ENCODE measurements at places on chromosomes 2 and 18.
A peak's percentile ranks its signal among the peaks of the same experiment; 100 is the strongest.

GRCh38 chr2:206876216-206876860 lies 63.0 kb upstream of the CPO start:
- no peak for DNase-seq

DNA sequence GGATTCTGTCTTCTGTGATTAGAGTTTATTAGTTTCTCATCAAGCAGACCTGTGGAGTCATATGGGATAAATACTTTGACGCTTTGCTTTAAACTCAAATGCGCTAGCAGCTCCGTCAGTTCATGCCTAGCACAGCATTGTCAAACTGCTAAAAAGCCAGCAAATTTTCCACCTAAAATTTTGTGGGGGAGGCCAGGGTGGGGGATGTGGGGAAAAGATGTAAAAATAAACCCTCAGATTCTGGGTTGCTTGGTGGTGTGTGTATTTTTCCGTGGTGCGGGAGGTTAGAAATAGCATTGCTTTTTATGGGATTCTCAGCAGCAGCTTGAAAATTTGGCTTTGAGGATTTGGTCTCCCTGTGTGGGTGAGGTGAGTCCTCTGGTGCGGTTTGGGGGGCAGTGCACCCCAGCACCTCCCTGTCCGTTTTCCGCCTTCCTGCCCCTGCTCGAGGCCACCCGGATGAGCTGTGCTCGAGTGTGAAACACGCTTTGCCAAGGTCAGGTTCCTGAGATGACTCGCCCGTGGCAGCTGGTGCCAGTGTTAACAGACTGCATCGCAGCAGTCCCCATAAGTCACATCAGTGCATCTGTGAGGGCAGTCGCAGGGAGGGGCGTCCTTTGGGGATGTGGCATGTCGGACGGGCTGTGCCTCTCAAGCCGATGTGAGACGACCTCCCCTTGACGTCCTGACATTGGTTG lies 65.9 kb downstream of the LDLRAD4 start:
- peak; percentile 68 for DNase-seq

DNA sequence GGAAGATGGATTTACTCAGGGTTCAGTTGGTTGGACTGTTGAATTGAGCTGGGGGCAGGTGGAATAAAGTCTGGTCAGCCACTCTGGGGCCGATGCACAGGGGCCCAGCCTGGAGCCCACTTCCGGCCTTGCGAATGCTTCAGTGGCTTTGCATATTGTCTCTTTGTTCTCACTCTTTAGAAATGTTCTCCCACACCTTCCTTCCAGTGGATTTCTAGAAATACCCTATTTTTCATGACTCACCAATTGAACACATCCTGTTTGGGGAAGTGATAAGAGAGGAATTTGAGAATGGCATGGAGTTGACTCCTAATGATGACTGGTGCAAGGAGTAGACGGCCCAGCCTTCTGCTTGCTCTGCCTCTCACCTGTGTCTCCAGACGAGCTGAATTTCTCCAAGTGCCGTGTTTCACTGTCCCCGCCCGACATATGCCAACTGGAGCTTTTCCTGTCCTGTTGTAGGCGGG lies 28.1 kb downstream of the ASAP2 start:
- DNase-seq, result no peak

- no peak for DNase-seq
These were observed 266.6 kb downstream of the CYP26B1 start for GRCh38 chr2:71880846-71881610.

- DNase-seq, result no peak
These were observed 25.8 kb downstream of the CAB39 start for GRCh38 chr2:230738391-230738811.

DNA sequence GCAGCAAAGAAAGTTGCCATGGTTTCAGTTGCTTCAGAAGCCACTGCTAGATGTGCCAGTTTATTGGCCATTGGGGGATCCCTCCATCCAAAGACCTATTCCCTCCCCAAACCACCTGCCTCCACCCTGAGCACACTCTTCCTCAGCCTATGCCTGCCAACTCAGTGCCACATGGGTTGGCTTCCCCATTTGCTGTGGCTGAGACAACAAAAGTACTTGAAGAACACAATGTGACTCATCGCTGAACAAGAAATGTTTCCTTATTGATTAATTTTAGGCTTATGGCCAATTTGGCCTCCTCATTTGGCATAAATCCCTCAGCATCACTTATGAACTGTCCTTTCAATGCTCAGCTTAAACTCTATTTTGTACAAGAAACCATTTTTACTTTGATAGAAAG lies 215.9 kb downstream of the TMEM247 start:
- DNase-seq, result no peak

GRCh38 chr2:120893811-120894584 lies 158.3 kb downstream of the GLI2 start:
- DNase-seq, result no peak

GRCh38 chr2:175929850-175930249 lies 72.2 kb downstream of the LNPK start:
- DNase-seq, result no peak

DNA sequence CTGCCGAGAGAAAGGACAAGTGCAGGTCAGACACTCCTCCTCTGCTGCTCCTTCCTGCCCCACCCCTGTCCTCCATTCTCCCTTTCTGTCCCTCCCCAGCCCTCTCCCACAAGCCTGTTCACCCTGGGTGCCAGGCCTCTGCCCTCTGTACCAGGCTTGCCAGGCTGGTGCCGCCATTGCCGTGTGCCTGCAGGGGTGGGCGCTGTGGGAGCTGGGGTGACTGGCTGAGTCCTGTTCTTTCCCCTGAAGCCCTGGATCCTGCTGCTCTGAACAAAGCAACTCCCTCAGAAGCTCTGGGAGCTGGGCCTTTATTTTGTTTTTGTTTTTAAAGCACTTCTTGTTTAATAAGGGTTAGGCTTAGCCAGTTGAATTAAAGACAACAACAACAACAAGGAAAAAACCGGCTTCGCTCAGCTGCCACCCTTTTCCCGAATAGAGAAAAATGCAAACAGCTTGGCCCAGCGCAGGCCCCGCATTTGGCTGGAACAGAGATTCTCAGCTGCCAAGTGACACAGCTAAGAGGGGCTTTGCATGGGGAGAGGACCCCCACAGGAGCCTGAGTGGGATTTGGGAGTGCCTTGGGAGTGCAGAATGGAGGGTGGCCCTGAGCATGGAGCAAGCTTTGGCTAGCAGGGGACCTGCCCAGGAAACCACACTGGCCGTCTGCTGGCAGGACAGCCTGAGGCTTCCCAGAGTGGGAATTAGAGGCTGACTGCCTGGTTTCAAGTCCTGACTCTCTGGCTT lies 9.1 kb downstream of the PCARE start:
- no peak for DNase-seq

DNA sequence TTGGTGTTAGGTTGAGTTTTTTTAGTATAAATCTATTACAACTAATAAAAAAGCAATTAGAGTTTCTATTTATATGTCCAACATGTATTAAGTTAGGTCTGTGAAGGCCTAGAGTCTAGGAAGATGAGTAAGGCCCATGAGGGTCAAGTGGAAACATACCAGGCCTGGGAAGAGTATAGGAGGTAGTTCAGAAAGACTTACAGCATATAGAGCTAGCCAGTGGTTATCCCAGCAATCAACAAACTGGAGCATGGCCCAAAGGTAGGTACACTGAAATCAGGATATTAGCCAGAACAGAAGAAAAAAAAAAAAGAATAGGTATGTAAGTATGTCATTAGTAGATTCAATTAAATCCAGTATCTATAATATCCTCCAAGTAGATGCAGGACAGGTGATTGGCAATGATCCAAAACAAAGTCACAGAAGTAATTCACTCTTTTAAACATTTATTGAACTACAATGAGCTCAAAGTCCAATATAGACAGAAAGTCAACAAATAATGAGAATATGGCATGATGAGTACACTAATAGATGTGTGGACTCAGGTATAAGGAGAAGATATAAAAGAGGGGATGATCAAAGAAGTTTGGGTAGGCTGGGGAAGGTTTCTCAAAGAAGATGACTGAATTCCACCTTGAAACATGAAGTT lies 70.3 kb downstream of the IKZF2 start:
- DNase-seq, result no peak

GRCh38 chr2:68318914-68319397 lies 793 bp downstream of the CNRIP1 start:
- DNase-seq, result no peak

DNA sequence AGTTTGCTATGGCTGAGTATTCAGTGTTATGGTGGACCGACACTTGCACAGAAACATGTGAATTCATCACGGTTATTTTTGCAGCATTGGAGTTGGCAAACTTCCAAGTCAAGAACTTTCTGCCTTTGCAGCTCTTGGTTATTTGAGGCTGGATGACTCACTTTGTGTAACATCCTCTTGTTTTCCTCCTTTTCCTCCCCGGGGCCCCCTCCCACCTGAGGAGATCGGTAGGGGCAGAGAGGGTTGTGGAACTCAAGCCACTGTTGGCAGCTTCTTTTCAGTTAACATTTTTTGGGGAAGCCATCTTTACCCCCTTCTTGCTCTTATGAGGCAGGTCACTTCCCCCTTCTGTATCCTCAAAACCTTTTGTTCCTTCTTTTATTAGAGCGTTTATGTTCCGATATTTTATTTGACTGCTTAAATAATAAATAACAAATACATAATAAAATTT lies 48.6 kb downstream of the DDX1 start:
- DNase-seq, result peak; percentile 11

- DNase-seq, result no peak
These were observed 2008.4 kb upstream of the PIK3C3 start for GRCh38 chr18:39946623-39947061.
